Aorta (tissue), 5 donors: ENCODE measurements at places on chromosomes 12 and 14. TPM values are rescaled to one million over a fixed set of nuclear protein-coding genes. Genes with fewer than 3 reads are reported as not detected.

The CDK17 gene
- 69.7 TPM for total RNA-seq

The CCDC177 gene
- total RNA-seq: not detected

The ZFHX2 gene
- 1.5 TPM for total RNA-seq

The STAC3 gene
- total RNA-seq: 3.2 TPM

The NFE2 gene
- 3.3 TPM for total RNA-seq

The KCNC2 gene
- not detected for total RNA-seq

The TWF1 gene
- total RNA-seq: 53.7 TPM

The POU6F1 gene
- total RNA-seq: 29.3 TPM

The MUCL1 gene
- total RNA-seq: not detected

The PHETA1 gene
- total RNA-seq: 9.3 TPM

DNA sequence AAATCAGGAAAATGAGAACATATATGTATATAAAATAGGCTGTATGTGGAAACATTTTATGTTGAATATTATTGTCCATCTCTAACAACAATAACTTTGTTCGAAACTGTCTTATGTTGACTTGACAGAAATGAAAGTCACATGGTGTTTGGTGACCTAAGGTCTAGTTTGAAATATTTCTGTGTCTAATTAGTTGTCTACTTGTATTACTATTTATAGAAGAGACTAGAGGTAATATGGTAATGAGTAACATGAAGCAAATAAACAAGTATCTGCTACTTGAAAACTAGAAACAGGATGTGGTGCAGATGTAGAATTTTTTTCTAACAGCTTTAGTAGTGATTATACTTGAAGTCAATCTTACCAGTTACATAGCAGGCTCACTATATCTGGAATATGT is 3.9 kb downstream of the GPHN start:
- no peak overlapping the region for H3K4me3 ChIP-seq
- no peaks in the 10 kb centered on the region for H3K4me1 ChIP-seq
- DNase-seq: no peak
- H3K27me3 ChIP-seq: no peaks in the 10 kb centered on the region
- H3K36me3 ChIP-seq: no peaks in the 10 kb centered on the region

GRCh38 chr14:36859119-36859518 is 197.5 kb downstream of the PAX9 start:
- H3K4me3 ChIP-seq: no peak overlapping the region
- no peaks in the 10 kb centered on the region for H3K4me1 ChIP-seq
- H3K27ac ChIP-seq: no peak overlapping the region
- no peaks in the 10 kb centered on the region for H3K27me3 ChIP-seq
- no peaks in the 10 kb centered on the region for H3K36me3 ChIP-seq
- no peak for DNase-seq

DNA sequence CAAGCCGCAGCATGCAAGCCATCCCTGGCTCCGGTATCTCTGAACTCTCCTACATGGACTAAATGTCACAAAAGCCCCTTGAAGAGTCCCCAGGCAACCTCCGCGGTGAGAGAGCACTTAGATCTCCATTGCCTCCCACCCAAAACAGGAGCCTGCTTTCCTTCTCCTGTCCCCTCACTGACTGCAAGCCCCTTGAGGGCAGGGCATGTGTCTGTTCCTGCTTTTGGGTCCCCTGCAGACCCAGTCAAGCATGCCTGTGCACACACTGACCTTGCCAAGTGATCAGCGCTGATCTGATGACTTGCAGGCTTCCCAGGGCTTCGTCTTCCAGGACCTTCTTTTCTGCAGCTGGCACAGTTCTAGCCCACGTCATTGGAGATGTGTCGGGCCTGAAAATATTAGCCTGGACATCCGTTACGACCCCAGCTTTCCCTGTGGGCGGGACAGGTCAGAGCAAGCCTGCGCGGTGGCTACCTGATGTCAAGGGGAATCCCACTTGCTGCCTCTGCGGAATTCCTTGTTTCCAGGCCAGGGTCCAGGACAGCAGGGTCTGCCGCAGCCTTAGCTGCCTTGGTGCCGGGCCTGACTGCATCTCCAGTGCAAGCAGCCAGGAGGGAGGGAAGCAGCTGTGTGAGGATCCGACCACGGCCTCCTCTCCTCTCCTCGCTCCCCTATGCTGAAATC is 92.5 kb downstream of the FBXL14 start:
- no peak overlapping the region for H3K4me3 ChIP-seq
- H3K36me3 ChIP-seq: no peaks in the 10 kb centered on the region
- DNase-seq: no peak
- no peaks in the 10 kb centered on the region for H3K4me1 ChIP-seq
- H3K27me3 ChIP-seq: no peaks in the 10 kb centered on the region

GRCh38 chr12:108400481-108400880 is 61.4 kb upstream of the CMKLR1 start:
- no peaks in the 10 kb centered on the region for H3K4me1 ChIP-seq
- no peaks in the 10 kb centered on the region for H3K36me3 ChIP-seq
- H3K27ac ChIP-seq: no peak overlapping the region
- no peak for DNase-seq
- H3K4me3 ChIP-seq: no peak overlapping the region
- H3K27me3 ChIP-seq: no peaks in the 10 kb centered on the region

DNA sequence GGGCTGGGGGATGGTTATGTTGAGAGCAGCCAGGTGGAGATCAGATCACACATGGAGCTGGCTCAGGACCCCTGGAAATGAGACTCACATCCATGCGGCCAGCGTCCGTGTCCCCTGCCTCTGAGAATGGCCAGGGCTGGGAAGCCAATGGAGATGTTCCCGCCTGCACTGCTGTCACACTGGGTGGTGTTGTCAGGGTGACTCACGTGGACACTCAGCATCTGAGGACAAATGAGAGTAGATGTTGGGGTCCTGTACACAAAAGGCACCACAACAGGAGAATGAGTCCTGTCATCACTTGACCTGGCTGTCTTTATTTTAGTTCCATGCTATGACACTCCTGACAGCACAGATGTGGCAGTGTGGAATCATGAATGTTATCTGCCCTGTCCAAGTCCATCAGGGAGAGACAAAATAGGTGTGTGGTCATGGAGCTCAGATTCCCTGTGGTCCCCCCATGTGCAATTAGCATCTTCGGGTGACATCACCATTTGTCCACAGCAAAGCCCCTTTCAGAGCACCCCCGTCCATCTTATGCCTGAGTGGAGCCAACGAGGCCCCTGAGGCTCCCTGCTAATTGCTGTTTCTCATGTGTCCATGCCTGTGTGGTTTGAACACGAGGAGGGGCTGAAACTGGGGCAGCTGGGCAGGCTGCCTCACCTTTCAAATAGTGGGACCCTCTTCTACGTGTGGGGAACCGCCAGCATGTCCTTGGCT is 393.5 kb downstream of the AACS start:
- no peaks in the 10 kb centered on the region for H3K4me1 ChIP-seq
- no peaks in the 10 kb centered on the region for H3K36me3 ChIP-seq
- no peaks in the 10 kb centered on the region for H3K27me3 ChIP-seq

DNA sequence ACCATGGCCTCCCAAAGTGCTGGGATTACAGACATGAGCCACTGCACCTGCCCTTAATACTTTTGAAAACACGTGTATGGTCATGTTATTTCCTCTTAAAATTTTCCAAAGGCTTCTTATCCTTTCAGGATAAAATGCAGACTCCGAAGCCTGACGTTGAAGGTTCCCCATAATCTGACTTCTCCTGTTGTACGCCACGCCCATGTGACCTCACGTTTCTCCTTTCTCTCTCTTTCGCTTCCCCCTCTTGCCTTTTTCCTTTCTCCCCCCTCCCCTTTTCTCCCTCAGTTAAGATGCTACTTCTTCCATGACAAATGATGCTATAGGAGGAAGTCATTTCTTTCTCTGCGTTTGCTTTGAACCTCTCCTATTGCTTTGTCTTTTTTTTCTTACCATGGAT is 266.0 kb downstream of the FBXL14 start:
- no peaks in the 10 kb centered on the region for H3K27me3 ChIP-seq
- no peak overlapping the region for H3K27ac ChIP-seq
- H3K4me1 ChIP-seq: no peaks in the 10 kb centered on the region
- no peak overlapping the region for H3K4me3 ChIP-seq
- no peaks in the 10 kb centered on the region for H3K36me3 ChIP-seq

DNA sequence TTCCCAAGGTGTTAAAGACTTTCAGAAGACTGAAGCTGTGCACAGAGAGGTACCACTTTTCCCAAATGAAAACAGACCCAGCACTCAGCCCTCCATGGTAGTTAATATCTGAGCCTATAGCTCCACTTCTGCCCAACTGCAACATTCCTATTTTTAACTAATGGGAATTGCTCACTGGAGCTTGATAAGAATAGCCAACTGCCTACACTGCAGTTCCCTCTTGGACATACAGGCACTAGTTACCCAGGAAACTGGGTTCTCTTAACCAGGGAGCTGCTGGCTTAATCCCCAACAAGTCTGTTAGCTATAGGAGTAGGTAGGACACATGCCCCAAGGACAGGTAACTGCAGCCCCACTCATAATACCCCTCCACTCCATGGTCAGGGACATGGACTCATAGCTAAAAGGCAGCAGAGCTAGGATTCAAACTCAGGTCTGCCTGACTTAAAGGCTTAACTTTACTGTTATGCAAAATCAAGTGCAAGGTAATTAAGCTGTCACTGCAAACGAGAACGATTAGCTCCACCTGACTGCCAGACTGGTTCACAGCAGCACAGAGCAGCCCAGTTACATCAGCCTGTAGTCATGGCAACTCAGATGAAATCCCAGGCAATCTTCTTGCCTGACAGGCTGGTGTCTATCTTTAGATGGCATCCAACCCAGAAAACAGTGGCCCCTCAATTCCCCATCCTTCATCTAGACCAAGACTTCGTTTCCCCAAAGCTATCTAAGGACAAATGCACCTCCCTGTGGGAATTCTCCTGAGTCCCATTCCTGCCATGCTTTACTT is 77.1 kb upstream of the ACTN1 start:
- peaks cover 7% of the 10 kb centered on the region for H3K36me3 ChIP-seq
- H3K27me3 ChIP-seq: no peaks in the 10 kb centered on the region
- H3K27ac ChIP-seq: peak overlapping the region; percentile 78
- peaks cover 4% of the 10 kb centered on the region for H3K4me1 ChIP-seq
- no peak overlapping the region for H3K4me3 ChIP-seq
- no peak for DNase-seq

DNA sequence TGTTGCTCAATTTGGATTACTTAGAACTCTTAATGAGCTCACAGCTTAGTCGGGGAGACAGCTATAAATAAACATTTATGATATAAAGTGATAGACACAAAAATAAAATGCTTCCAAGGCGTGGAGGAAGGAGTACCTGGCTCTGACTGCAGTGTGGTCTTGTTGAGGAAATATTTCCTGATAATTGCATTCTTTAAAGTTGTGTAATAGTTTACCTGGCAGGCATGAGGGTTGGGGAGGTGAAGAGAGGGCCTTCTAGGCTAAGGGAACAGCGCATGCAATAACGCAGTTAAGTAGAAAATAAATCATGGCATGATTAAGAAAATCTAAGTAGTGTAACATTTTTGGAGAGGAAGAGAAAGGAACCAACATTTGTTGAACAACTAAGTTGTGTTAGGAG is 260.5 kb upstream of the ATP2B1 start:
- no peak overlapping the region for H3K4me3 ChIP-seq
- DNase-seq: no peak
- no peaks in the 10 kb centered on the region for H3K4me1 ChIP-seq
- no peaks in the 10 kb centered on the region for H3K36me3 ChIP-seq
- no peak overlapping the region for H3K27ac ChIP-seq
- H3K27me3 ChIP-seq: no peaks in the 10 kb centered on the region

- H3K4me3 ChIP-seq: no peak overlapping the region
- no peaks in the 10 kb centered on the region for H3K36me3 ChIP-seq
- no peaks in the 10 kb centered on the region for H3K4me1 ChIP-seq
- H3K27ac ChIP-seq: no peak overlapping the region
- no peaks in the 10 kb centered on the region for H3K27me3 ChIP-seq
- DNase-seq: no peak
Measured at GRCh38 chr14:97432586-97432985, 635.4 kb downstream of the VRK1 start.

DNA sequence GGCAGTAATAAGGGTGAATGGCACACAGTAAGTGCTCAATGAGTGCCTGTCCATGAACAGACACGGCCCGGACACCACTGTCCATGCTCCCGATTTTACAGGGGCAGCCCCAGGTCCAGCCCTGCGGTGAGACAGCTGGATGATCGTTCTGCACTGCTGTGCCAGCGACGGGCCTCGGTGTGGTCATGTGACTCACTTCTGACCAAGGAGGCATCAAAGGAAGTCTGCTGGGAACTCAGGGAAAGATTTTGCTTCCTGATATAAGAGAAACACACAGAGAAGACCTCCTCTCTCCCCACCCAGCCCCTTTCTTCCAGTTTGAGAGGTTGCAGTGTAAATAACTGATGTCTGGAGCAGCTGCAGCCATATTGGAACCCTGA is 126.6 kb downstream of the SCARB1 start:
- no peak overlapping the region for H3K4me3 ChIP-seq
- H3K36me3 ChIP-seq: no peaks in the 10 kb centered on the region
- DNase-seq: peak; percentile 77
- H3K4me1 ChIP-seq: no peaks in the 10 kb centered on the region

DNA sequence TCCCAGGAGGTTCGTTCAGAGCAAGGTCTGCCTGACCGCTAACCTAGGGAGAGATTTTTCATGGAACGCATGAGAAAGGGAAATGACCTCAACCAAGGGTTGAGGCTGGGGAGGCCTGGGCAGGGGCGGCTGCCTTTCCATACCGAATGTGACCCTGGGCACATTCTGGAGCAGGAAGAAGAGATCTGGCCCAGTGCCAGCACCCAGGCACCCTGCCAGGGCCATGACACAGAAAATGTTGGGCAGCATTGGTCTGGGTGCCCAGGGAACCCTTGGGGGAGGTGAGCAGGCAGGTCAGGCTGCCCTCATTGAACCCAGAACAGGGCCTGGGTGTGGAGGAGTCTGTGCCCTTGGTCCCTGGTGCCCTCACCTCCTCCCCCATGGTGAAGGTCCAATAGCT is 106.8 kb downstream of the CALM1 start:
- no peaks in the 10 kb centered on the region for H3K36me3 ChIP-seq
- no peak overlapping the region for H3K4me3 ChIP-seq
- DNase-seq: no peak

DNA sequence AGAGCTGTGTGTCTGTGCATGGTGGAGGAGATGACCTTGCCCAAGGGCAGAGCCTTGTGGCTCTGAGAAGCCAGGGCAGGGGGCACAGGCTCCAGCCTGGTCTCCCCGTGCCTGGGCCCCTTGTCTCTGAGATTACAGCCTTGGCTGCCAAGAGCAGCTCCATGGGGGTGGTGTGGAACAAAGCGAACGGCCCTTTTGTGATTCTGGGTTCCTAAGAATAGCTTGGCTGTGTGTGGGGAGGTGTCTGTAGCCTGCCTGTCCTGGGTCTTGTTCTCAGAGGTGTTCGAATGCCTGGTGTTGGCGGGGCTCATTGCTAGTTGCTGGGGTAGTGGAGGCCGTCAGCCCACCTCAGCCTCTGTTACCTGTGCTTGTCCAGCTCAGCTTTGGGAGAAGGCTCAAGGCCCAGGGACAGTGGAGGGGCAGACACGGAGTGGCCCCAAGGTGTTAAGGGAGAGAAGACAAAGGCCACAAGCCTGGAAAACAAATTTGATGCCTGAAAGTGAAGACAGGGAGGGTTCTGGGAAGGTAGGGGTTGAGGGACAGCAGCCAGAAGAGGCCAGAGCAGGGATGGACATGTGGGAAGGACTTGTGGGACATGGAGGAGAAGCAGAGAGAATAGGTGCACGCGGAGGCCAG is 7.4 kb upstream of the MYH7 start:
- no peaks in the 10 kb centered on the region for H3K4me1 ChIP-seq
- H3K27me3 ChIP-seq: no peaks in the 10 kb centered on the region
- no peak overlapping the region for H3K4me3 ChIP-seq

- H3K4me3 ChIP-seq: no peak overlapping the region
- H3K4me1 ChIP-seq: no peaks in the 10 kb centered on the region
- H3K36me3 ChIP-seq: no peaks in the 10 kb centered on the region
- DNase-seq: no peak
- H3K27ac ChIP-seq: no peak overlapping the region
- no peaks in the 10 kb centered on the region for H3K27me3 ChIP-seq
Measured at GRCh38 chr12:7899755-7900154, 27.0 kb upstream of the SLC2A14 start.

- no peak for DNase-seq
- H3K36me3 ChIP-seq: no peaks in the 10 kb centered on the region
- no peak overlapping the region for H3K4me3 ChIP-seq
- H3K27ac ChIP-seq: no peak overlapping the region
- no peaks in the 10 kb centered on the region for H3K4me1 ChIP-seq
Measured at GRCh38 chr14:103220134-103220981, 97.1 kb downstream of the TNFAIP2 start.
